ENCODE measurements at places on chromosomes 16 and 17. TPM values are rescaled to one million over a fixed set of nuclear protein-coding genes. Genes with fewer than 3 reads are reported as not detected.

- peak; percentile 83 for DNase-seq
Observed at GRCh38 chr16:88941913-88942909, 34.8 kb downstream of the CBFA2T3 start.

- DNase-seq: no peak
Observed at GRCh38 chr16:54236773-54237172, 49.8 kb downstream of the IRX3 start.

- DNase-seq: no peak
Observed at GRCh38 chr17:55555772-55556171, 44.5 kb upstream of the SMIM36 start.

- DNase-seq: peak; percentile 54
Observed at GRCh38 chr16:67456391-67457081, 24.4 kb downstream of the ATP6V0D1 start.

CCL8 gene
- total RNA-seq: 0.18 TPM

KCNG4 gene
- total RNA-seq: not detected

CEP112 gene
- 133 TPM for total RNA-seq

EIF3CL gene
- 59.2 TPM for total RNA-seq
